ENCODE measurements at places on chromosomes 4 and X.
A peak's percentile ranks its signal among the peaks of the same experiment; 100 is the strongest.

DNA sequence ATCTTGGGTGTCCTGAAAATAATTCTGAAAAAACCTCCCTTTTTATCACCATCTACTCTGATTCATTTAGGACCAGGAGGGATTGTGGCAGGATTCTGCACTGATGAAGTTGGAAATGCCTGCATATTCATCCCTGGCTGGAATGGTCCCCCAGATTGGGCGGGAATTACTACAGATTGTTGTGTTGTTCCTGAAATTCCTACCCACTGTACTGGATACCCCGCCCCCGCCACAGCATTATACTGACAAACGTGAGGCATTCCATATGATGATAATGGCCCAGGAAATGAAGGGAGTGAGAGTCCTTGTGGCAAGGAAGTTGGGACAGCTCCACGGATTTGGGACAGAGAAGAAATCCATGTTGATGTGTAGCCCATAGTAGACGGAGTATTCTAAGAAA lies 15.2 kb upstream of the FAM120C start:
- no peak overlapping the region for H3K4me3 ChIP-seq
- no peaks in the 10 kb centered on the region for H3K4me1 ChIP-seq
- H3K27me3 ChIP-seq: no peaks in the 10 kb centered on the region
- no peak for DNase-seq

- no peak overlapping the region for H3K4me3 ChIP-seq
- no peak overlapping the region for H3K27ac ChIP-seq
- H3K4me1 ChIP-seq: no peaks in the 10 kb centered on the region
- no peaks in the 10 kb centered on the region for H3K36me3 ChIP-seq
These were observed 27.0 kb downstream of the SMIM43 start for GRCh38 chr4:121737846-121738554.

GRCh38 chr4:44916411-44916810 lies 190.1 kb upstream of the GNPDA2 start:
- no peak overlapping the region for H3K27ac ChIP-seq
- H3K4me3 ChIP-seq: no peak overlapping the region
- H3K36me3 ChIP-seq: no peaks in the 10 kb centered on the region
- no peak for DNase-seq
- no peaks in the 10 kb centered on the region for H3K27me3 ChIP-seq
- H3K4me1 ChIP-seq: no peaks in the 10 kb centered on the region

GRCh38 chr4:102163404-102164140 lies 181.7 kb downstream of the SLC39A8 start:
- no peak overlapping the region for H3K4me3 ChIP-seq
- no peaks in the 10 kb centered on the region for H3K4me1 ChIP-seq
- no peak for DNase-seq
- H3K36me3 ChIP-seq: no peaks in the 10 kb centered on the region
- H3K27ac ChIP-seq: no peak overlapping the region

- no peaks in the 10 kb centered on the region for H3K4me1 ChIP-seq
- H3K27ac ChIP-seq: no peak overlapping the region
- no peaks in the 10 kb centered on the region for H3K36me3 ChIP-seq
- H3K4me3 ChIP-seq: no peak overlapping the region
- H3K27me3 ChIP-seq: no peaks in the 10 kb centered on the region
These were observed 104.4 kb upstream of the ARHGAP24 start for GRCh38 chr4:85370400-85371032.

GRCh38 chrX:71098302-71098701 lies 2.7 kb downstream of the FOXO4 start:
- no peaks in the 10 kb centered on the region for H3K36me3 ChIP-seq
- no peaks in the 10 kb centered on the region for H3K27me3 ChIP-seq
- H3K4me3 ChIP-seq: no peak overlapping the region
- peaks cover 7% of the 10 kb centered on the region for H3K4me1 ChIP-seq
- peak overlapping the region; percentile 12 for H3K27ac ChIP-seq
- DNase-seq: peak; percentile 69

- no peak for DNase-seq
- H3K4me1 ChIP-seq: no peaks in the 10 kb centered on the region
- no peaks in the 10 kb centered on the region for H3K27me3 ChIP-seq
- H3K27ac ChIP-seq: no peak overlapping the region
- H3K36me3 ChIP-seq: no peaks in the 10 kb centered on the region
These were observed 82.4 kb downstream of the HTRA3 start for GRCh38 chr4:8351931-8352367.

Measured in T-cell (primary cell).